Fibroblast of skin of abdomen (primary cell): ENCODE measurements at places on chromosomes 4 and X.

DNA sequence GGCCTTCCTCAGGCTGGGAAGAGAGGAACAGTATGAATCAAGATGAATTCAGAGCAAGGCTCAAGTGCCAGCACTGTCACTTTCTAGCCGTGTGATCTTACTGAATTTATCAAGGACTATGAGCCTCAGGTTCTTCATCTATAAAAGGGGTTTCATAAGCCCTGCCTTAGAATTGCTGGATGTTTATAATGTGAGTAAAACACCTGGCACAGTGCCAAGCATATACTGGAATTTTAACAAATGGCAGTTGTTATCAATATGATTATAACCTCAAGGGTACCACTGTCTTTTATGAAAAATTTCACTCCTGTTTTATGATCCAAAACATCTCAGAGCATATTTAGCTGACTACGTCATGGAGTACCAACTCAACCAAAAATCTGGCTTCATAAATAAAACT is 4.0 kb downstream of the MAGEC2 start:
- DNase-seq, result no peak

- peak; percentile 86 for DNase-seq
These were observed 627.0 kb downstream of the BCOR start for GRCh38 chrX:39470588-39471407.

GRCh38 chr4:158958489-158959270 is 144.2 kb upstream of the RAPGEF2 start:
- DNase-seq, result no peak

GRCh38 chr4:140251571-140251970 is 97.6 kb upstream of the MAML3 start:
- no peak for DNase-seq

DNA sequence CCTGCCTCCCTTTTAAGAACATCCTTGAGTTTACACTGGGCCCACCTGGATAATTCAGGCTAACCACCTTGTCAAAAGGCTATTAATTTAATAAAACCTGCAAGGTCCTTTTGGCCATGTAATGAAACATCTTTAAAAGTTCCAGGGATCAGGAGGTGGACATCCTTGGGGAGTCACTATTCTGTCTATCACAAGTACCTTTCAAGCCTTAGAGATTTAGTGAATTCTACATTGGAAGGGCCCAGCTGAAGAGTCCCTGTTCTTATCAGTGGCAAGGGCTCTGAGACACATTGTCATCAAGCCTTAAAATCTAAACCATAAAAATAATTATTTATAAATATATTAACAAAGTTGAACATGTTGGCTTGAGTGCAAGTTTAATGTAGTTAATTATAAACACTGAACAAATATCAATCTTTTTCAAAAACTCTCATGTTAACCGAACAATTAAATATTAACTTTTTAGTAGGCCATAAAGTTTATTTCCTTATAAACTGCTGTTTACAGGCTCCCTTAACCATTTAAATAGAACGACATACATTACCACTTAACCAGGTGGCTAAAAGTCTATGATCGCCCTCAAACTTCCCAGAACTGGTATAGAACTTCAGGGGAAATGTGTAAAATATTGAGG is 104.4 kb upstream of the CBR4 start:
- DNase-seq, result no peak

DNA sequence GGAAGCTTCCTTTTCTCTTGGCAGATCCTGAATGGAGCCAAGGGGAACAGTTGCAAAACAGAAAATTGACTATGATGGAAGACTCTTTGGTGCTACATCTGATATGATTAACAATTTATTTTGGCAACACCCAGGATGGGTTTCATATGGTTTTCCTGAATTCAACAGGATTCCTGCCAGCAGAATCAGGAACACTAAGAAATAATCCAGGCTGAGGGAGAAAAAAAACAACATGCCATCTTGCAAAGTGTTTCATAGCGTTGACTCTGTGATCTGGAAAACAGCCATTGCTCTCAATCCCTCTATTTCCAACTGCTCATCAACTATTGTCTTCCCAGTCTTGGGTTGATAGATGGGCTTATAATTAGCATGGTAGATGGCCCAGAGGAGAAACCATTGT is 303.8 kb upstream of the KLF3 start:
- no peak for DNase-seq

DNA sequence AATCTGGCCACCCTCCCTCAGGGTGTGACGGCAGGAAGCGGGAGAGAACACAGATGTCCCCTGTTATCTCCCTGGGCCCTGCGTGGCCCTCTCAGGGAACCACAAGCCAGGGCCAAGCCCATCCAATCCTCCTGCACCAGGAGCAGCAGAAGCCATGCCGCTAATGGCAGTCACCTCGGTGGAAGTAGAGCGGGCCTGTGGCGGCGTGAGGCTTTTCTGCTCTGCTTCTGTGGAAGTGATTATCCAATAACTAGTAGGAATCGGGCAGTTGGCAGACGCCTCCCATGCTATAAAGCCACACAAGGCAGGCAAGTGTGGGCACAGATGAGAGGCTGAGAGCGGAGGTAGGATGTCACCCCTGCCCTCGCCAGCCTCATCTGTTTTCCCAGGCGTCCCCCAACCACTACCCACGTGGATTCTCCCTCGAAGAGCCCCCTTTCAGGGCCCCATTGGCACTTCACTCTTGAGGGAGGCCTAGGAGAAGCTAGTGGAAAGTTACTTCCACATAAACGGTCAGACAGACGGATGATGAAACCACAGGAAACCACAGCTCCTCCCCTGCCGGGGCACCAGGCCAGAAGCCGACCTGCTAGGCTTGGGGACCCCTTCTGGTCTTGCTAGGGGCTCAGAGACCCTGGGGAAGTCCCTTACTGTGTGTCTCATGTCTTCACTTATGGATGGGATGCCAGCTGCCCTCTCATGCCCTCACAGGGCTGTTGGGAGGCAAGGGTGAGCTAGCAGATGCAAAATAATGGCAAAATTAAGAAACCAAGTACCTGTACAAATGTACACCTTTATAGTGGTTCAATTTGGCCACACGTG is 18.8 kb upstream of the TMSB4X start:
- DNase-seq, result peak; percentile 90

DNA sequence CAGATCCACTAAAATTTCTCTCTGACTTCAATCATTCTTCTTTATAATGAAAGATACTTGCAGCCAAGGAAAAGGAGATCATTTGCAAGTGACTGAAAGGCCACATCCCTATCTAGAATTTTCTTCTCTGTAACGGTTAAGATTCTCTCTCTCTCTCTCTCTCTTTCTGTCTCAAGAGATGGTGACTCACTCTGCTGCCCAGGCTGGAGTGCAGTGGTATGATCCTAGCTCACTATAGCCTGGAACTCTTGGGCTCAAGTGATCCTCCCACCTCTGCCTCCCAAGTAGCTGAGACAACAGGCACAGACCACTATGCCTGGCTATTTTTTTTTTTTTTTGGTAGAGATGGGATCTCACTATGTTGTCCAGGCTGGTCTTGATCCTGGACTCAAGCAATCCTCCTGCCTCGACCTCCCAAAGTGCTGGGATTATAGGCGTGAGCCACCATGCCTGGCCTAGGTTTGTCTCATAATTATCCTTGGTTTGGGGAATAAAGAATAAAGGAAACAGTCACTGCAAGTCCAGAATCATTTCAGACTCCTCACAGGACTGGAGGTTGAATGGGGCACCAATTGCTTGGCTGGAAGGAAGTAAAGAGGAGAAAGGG is 33.3 kb upstream of the GALNT7 start:
- peak; percentile 7 for DNase-seq

- peak; percentile 82 for DNase-seq
These were observed 112.3 kb downstream of the KLHL8 start for GRCh38 chr4:87108142-87108546.

DNA sequence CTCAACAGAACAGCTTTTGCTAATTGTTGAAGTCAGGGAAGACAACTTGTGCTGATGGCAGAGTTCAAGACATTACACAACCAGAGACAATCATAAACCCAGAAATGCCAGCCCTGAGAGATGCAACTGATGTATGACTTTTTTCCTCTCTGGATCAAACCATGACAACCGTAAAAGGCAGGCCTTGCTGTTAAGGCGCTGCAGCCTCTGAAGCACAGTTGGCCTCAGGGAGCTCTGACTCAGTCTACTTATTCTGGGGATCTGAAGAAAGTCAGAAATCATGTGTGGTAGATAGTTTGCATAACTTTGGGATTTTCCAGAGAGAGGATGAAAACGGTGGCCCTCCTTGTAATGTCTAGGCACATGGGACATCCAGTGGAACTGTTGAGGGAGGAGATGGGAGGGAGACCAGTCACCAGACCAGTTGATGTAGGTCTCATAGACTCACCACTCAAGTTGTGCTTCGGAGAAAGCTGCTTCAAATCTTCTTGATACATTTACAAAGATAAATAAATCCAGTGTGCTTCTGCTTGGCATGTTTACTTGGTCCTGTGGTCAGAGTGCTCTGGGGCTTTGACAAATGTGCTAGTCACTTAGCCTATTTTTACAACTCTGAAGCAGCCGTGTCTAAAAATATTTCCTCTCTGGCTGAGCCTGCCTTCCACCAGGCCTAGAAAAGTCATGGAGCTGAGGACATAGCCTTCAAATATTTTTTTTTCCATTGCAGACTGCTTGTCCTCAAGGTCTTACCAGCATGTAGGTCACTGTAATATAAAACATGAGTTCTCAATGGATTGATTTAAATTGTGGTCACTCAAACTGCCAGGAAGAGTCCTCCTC is 7.5 kb downstream of the HADH start:
- peak; percentile 78 for DNase-seq

DNA sequence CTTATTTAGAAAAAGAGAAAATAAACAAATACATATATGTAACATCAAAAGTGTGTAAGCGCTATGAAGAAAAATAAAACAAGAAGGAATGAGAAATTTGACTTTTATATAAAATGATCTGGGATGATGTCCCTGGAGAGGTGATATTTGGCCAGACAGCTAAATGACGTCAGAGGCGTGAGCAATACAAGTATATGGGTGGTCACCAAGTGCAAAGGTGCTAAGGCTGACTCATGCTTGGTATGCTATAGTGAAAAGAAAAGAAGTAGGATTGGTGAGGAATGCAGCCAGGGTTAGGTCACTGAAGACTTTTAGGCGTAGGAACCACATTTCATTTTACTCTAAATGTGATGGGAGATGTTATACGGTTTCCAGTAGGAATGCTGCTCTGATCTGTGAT is 1049.1 kb upstream of the TENM3 start:
- DNase-seq, result peak; percentile 49

GRCh38 chr4:42265782-42266602 is 113.5 kb upstream of the BEND4 start:
- no peak for DNase-seq

DNA sequence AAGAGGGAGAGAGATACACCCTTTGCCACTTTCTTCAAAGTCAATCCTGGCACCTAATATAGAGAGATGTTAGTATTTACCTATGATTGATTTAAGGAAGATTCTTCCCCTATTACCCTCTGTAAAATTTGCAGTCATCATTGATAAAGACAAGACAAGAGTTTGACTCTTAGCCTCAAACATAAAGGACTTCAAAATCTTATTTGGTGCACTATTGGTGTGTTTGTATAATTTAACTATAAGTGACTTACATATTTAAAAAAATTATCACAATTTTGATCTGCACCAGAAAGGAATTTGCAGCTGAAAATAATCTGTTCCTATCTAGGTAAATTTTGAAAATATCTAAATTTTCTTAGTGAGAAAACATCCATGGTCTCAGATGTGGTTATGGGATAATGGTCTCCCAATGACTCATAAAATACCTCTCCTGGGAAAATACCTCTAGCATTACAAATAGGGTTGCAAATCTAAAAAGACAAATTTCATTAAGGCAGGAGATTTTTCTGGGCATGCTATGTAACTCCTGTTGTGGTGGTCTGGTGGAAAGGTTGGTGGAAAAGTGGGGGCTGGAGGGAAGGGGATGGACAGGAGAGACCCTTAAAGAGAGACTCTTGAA is 173.6 kb upstream of the MED14 start:
- peak; percentile 74 for DNase-seq

DNA sequence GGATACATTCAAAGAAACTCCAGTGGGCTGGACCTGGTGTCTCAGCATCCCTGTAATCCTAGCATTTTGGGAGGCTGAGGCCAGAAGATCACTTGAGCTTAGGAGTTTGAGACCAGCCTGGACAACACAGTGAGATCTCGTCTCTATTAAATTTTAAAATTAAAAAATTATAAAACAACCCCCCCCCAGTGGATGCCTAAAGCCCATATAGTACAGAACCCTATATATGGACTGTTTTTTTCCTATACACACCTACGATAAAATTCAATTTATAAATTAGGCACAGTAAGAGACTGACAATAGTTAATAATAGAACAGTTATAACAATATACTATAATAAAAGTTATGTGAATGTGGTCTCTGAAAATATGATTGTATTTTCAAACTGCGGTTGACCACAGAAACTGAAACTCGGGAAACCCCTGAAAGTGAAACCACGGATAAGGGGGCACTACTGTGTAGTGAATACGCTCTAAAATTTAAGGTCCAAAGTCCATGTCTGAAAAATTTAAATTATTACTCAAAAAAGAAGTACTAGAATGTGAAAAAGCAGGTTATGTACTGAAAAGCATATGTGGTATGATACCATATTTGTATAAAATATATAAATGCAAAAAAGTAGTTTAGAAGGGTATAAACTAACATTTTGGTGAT is 2.0 kb downstream of the SMIM14 start:
- peak; percentile 20 for DNase-seq

- DNase-seq, result no peak
These were observed 20.0 kb downstream of the STBD1 start for GRCh38 chr4:76326515-76326914.

DNA sequence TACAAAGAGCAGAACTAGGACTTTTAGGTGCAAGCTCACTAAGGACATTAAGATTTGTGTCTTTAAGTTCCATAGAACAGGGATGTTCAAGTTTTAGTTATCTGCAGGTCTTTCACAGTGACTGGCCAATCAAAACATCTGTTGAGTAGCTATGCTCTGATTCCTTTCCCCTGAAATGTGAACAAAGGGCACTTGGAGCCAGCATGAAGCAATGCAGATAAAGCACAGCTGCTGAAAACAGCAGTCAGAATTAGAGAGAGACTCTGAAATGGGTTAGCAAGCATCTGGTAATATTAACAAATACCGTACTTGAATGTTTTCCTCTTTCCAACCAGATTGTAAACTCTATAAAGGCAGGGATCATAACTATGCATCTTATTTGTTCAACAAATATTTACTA is 276.9 kb downstream of the RAB28 start:
- DNase-seq, result no peak

DNA sequence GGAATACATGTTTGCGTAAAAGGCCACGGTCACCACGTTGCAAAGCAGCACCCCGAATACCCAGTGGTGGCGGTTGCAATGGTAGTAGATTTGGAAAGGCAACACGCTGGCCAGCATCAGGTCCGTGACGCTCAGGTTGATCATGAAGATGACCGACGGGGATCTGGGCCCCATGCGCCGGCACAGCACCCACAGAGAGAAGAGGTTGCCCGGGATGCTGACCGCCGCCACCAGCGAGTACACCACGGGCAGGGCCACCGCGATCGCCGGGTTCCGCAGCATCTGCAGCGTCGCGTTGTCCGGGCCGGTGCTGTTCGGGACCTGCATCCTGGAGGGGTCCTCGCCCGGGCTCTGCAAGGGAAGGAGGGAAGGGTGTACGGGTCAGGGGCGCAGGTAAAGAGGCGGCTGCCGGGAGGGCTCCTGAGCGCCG is 13.5 kb upstream of the ASMTL start:
- DNase-seq, result no peak

GRCh38 chr4:169795585-169795984 is 37.8 kb upstream of the HPF1 start:
- peak; percentile 63 for DNase-seq
